ENCODE measurements at places on chromosomes 11 and 22.

GRCh38 chr11:13152264-13152663 is 125.3 kb upstream of the BMAL1 start:
- no peak for DNase-seq

- DNase-seq: no peak
Observed at GRCh38 chr11:31233425-31233824, 136.1 kb downstream of the DCDC1 start.

DNA sequence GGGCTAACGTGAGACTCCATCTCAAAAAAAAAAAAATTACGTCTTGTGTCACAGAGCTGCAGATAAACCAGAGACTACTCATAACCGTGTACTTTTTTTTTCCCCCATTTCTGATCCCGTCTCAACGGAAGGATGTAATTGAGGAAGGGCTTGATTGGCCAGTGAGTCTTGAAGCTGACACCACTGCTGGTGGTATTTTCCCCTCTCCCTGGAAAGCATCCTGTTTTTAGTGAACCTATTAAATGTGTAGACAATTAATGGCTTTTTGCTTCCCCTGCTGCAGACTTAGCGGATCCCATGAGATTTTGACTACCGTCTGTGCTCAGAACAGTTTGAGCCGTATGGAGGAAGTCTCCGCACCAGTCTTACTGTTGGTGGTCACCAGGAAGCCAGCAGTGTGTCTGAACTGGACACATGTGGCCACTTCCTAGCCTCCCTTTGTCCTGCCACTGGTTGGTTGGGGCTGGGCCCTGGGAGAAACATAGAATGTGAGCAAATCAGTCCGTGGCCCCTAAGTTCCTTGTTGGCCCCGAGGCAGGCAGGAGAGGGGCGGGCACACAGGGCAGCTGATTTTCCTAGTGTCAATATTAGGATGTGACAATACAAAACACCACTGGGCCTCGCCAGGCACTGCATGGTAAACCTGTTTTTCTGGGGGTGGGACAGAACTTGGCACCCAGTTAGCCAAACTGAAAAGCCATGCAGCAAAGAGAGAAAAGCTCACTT is 3.1 kb downstream of the BIK start:
- no peak for DNase-seq

- DNase-seq: no peak
Observed at GRCh38 chr11:68928136-68928880, 24.6 kb downstream of the IGHMBP2 start.

DNA sequence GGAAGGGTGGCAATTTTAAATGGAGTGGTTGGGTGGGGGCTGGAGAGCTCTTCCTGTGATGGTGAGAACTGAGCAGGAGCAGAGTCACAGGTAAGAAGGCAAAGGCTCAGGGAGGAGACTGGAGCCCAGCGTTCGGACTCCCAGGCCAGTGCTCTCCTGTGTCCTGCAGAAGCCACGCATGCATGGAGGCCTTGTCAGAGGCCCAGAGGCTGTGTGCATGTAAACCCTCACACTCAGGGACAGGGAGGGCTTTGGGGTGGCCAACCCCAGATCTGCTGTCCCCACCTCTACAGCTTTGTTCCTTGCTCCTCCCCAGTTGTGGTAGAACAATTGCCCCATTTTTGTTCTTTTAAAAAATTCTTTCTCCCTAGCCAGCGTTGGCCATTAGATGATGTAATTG is 130.4 kb upstream of the PARVA start:
- no peak for DNase-seq

DNA sequence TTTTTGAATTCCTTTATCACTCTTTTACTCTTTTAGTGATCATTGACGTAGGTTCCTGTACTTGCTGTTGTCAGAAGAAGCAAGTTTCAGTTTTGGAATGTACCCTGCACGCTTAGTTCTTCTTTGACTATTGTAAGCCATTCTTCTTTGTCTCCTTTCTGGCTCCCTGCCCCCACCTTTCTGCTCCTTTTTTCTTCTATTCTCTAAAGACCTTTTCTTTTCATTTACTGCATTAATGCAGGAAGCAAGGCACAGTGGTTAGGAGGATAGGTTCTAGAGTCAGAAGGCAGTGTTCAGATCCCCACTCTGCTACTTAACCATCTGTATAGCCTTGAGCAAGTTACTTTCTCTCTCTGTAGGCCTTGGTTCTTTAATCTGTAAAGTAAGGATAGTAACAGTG is 33.7 kb upstream of the RAG2 start:
- DNase-seq: no peak

- DNase-seq: no peak
Observed at GRCh38 chr22:37896181-37896592, 9.9 kb upstream of the MICALL1 start.

DNA sequence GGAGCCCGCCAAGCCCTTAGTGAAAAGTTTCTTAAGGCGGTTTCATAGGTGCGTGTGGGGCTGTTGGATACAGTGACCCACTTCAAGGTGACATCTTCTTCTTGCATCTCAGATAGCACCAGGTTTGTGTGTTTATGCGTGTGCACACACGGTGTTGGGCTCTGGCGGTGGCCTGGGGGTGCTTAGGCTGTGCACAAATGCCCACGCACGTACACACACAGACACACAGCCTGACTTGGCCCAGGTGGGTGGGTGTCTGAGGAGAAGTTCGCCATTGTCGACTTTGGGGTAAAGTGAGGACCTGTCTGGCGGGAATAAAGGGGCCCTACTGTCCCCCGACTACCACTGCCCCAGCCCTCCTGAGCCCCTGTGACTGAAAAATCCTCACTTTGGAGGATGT is 103.8 kb downstream of the KCNQ1 start:
- no peak for DNase-seq

DNA sequence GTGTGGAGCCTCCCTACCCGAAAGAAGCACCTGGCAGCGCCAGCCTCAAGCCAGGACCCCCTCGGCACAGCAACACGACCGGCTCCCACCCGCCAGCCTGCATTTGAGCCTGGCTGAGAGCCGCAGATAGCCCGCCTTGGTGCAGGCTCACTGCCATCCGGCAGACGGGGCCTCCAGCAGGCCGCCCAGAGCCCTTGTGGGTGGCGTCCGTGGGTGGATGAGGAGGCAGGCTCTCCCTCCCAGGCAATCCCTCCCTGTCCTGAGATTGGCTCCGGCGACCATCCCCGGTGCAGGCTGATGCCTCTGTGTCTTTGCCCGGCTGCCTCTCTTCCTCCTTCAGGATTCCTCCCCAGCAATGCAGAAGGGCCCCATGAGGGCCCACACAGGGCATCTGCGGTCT is 1527.9 kb downstream of the BRD1 start:
- no peak for DNase-seq

DNA sequence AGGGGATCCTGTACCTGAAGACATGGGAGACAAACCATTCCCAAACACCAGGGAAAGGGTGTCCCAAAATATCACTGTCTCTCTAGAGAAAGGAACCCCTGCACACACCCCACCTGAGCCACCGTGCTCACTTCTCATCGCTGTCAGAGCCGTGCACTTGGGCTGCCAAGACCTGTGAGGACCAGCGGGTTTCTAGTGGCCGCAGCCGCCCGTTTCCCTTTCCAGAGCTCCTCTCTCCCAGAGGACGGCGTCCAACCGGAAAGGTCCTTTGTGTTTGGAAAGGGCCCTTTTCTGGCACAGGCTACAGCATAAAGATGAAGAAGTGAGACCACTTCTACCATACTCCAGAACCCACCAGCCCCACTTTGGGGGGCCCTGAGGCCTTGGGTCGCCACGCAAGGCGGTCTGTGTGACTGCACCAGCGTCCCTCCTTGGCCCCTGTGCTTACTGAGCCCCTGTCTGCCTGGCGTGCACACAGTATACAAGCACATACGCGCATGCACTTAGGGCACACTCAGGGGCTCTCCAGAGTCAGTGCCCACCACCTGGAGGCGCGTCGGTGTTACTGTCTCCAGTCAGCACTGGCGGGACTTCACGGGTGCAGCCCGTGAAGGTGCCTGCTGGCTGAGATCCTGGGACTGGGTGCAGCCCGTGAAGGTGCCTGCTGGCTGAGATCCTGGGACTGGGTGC is 381.8 kb downstream of the TBC1D22A start:
- no peak for DNase-seq

GRCh38 chr11:110860461-110860860 is 148.2 kb upstream of the ARHGAP20 start:
- no peak for DNase-seq

DNA sequence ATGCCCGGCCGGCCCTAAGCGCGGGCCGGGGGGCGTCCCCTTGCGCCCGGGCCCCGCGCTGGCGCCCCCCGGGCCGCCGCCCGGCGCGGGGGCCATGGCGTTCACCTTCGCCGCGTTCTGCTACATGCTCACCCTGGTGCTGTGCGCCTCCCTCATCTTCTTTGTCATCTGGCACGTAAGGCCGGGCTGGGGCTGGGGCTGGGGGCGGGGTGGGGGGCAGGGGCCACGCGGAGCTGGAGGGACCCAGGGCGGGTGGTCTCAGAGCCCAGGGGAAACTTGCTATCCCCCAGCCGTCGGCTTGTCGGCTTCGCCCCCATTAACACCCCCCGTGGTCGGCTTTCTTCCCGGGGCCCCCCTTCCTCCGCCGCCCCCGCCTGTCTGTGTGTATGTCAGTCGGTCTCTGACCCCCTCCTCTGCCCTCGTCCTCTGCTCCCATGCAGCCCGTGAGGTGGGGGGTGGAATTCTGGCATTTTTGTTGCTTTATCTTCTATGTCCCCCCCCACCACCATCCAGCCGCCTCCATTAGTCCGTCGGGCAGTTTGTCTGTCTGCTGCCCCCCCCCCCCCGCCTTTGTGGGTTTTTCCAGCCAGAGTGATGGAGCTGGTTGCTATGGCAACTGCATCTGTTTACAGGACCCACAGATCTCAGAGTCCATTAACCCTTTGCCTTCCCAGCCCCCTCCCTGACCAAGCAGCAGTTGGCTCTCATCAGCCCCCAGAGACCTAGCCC is 552 bp downstream of the CNIH2 start:
- no peak for DNase-seq

DNA sequence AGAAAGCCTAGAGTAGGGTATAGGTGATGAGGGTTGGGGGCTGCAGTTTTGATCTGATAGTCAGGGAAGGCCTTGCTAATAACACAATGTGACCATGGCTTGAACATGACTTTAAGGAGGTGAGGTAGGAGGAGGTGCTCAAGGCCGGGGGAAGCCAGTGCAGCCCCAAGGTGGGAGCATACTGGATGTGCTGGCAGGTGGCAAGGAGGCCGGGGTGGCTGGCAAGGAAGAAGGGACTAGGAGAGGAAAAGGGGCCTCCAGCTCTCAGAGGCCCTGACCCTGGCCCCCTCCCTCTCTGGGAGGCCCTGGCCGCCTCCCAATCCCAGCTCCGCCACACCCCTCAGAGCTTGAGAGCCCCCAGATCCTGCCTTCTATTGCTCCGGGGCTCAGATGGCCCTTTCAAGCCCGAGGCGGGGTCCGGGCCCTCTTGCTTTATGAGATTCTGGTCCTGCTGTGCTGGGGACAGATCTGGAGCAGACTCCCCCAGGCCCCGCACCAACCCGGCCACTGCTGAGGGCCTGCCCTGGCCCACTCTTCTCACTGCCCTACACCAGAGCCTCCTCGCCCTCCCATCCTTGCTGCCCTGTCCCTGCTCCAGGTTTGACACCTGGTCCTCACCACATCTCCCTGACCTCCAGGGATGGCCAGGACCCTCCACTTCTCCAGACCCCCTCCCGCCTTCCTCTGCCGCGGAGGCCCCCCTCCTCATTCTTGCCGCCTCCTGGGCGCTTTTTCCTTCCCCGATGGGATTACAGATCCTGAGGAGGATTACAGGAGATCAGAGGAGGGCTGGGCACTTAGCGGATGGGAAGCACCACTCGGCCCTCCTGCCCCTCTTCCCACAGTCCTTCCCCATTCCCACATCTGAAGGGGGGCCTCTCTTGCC is 1.8 kb downstream of the PITPNM1 start:
- no peak for DNase-seq

DNA sequence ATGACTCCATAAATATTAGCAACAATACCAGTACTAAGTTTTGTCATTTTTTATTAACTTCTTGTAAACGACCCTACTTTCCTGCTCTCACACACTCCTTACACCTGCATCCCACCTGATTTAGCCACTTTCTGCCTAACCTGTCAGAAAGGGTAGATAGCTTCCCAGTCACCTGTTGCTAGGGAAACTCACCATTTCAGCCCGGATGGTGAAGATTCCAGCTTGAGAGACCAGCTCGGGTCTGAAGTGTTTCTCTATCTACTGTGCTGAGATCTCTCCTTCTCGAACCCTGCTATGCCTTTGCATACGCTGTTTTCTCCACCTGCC is at the start of gene PARVG:
Gene PARVG, plus strand, starts transcription at position 220 of the 327 bp plus-strand sequence. CDS start 2,405 bp downstream, outside the sequence.
- DNase-seq: no peak

GRCh38 chr11:36622431-36623136 is 24.5 kb upstream of the RAG2 start:
- no peak for DNase-seq

- DNase-seq: no peak
Observed at GRCh38 chr11:1717745-1718144, 20.8 kb downstream of the KRTAP5-6 start.

- DNase-seq: no peak
Observed at GRCh38 chr22:30226192-30226832, 20.2 kb downstream of the LIF start.

DNA sequence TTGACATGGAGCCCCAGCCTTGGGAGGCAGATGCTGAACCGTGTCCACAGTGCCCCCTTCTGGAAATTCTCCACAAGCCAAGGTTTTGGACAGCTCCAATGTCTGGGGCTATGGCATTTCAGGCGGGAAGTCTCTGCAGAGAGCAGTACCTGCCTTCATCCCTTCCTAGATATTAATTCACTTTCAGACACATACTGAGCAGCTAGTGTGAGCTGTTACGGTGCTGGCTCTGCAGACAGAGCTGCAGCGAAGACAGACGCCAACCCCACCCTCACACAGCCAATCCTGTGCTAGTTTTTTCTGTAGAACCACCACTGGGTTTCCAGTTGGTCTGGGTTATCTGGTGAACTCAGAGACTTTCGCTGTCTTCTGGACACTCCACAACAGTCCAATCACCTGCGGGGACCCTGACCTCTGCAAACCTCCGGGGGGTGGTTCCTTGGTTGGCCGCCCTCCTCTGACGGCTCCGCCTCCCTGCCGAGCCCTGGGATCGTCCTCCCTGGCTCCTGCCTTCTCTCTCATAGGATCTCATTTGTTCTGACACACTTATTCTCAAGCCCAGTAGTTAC is 9.1 kb downstream of the LMF2 start:
- peak; percentile 5 for DNase-seq

DNA sequence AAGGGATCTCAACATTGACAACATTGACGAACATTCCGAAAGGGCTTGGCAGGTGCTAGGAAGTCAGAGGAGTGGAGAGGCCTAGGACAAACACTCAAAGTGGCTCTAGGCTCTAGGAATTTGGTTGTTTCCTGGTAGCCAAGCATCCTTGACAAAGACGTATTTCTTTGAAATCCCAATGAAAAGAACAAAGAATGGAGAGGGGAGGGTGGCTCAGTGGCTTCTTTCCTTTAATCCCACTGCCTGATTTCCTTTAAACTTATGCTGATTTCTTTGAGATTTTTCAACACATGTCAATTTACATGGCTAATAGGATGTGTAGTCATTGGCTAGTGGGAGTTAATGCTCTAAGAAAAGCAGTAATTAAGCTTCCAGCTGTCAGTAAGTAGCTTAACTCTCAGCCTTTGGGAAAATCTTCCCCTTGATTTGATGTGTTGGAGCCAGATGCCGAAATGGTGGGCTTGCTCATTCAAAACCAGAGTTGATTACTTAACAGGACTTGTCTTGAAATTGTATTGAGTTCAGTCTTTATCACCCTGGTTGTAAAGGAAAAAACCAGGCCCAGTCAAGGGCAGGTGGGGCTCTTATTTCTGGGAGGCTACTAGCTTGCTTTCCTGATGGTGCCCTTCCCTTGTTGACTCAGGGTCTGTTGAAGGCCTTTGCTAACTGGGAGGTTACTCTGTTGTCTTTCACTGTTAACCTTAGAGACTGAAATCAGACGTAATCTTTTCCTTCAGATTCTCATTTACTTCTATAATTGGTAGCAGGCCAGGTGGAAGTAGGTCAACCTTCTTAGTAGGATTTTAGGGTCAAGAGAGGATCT is 44.6 kb upstream of the SORL1-AS1 start:
- no peak for DNase-seq

GRCh38 chr11:119322360-119322739 is 5.4 kb upstream of the MCAM start:
- DNase-seq: no peak

All from NCI-H1092 (cell line).